ENCODE measurements at places on chromosomes 11 and 22.

DNA sequence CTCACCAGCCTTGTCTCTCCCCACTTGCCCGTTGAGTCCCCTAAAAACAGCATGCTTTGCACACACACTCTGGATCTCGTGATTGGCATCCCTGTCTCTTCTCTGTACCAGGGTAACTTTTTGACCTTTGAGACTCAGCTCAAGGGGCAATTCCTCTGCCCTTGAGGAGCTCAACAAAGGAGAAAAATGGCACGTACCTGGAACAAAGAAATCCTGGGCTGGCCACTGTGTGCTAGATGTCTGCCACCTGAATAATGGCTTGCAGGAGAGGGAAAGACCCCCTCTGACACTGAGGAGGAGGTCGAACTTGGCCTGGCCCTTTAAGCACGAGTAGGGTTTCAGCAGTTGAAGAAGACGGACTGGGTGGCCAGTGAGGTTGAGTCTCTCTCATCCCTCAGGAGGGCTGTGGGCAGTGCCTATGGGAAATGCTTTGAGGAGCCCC lies 5.8 kb downstream of the UBE2L3 start:
- no peak for DNase-seq

- DNase-seq, result no peak
These were observed 30.7 kb downstream of the LRFN4 start for GRCh38 chr11:66887526-66887925.

DNA sequence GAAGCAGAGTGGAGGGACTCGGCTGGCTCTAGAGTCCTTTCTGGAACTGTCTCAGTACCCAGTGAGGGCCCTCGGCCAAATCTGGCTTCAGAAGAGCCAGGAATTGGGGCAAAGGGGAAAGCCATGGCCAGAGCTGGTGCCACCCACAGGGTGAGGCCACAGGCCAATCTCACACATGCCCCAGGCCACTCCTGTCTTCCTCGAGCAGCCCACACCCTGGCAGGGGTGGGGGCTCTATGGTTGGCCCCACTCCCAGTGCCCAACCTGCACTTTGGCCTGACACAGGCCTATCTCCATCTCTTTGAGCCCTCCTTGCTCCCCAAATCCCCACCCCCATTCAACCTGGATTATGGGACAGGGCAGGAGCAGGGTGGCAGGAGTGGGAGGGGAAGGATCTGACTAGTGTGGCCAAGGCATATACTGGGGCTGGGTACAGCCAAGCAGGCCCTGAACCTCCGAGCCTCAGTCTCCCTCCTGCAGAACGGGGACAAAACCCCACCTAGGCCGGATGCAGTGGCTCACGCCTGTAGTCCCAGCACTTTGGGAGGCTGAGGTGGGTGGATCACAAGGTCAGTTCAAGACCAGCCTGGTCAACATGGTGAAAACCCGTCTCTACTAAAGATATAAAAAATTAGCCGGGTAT lies 6.9 kb downstream of the TST start:
- no peak for DNase-seq

GRCh38 chr11:32658639-32659406 lies 75.2 kb downstream of the EIF3M start:
- no peak for DNase-seq

- no peak for DNase-seq
These were observed 122.7 kb upstream of the TRPC6 start for GRCh38 chr11:101706541-101706940.

DNA sequence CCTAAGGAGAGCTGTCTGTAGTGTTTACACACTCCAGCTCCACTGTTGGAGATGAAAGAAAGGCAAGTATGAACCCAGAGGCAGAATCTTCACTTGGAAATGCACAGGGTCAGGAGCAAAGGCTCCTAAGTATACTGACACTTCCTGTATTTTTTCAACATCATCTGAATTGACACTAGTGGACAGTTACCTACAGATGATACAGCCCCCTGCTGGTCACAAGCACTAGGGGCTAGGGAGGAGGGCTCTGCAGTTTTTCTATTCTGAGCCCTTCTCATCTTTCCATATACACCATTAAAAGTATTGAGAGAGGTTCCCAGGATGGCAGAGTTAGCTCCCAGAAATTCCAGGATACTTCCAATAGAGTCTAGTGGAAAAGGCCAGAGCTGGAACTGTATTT lies 290.3 kb upstream of the API5 start:
- DNase-seq, result no peak

DNA sequence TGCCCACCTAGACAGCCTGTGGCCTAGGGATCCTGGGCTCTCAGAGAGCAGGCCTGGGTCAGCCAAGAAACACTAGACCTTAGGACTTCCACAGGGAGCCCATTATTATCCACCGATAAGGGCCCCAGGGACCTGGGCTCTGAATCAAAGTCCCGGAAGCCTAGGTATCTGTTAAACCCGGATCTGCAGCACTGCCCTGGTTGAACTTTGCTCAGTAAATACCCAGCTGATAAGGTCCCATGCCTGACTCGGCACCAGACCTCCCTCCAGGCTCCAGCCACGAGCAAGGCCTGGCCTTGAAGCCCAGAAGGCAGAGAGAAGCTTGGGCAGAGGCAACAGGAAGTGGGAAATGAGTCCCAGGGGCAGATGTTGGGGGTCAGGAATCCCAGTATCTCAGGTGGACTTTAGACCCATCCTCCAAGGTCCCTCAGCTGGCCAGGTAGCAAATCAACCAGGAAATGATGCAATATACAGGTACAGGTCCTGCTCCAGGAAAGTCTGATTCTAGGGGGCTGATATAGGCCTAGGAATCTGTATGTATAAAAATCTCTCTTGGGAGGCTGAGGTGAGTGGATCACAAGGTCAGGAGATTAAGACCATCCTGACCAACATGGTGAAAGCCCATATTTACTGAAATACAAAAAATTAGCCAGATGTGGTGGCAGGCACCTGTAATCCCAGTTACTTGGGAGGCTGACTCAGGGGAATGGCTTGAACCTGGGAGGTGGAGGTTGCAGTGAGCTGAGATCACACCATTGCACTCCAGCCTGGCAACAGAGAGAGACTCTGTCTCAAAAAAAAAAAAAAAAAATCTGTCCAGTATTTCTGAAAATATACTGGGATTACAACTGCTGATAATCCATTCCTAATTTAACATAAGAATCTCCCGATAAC lies 18.7 kb downstream of the POU2AF1 start:
- no peak for DNase-seq

- no peak for DNase-seq
These were observed 32.8 kb downstream of the ARHGAP20 start for GRCh38 chr11:110679323-110679975.

DNA sequence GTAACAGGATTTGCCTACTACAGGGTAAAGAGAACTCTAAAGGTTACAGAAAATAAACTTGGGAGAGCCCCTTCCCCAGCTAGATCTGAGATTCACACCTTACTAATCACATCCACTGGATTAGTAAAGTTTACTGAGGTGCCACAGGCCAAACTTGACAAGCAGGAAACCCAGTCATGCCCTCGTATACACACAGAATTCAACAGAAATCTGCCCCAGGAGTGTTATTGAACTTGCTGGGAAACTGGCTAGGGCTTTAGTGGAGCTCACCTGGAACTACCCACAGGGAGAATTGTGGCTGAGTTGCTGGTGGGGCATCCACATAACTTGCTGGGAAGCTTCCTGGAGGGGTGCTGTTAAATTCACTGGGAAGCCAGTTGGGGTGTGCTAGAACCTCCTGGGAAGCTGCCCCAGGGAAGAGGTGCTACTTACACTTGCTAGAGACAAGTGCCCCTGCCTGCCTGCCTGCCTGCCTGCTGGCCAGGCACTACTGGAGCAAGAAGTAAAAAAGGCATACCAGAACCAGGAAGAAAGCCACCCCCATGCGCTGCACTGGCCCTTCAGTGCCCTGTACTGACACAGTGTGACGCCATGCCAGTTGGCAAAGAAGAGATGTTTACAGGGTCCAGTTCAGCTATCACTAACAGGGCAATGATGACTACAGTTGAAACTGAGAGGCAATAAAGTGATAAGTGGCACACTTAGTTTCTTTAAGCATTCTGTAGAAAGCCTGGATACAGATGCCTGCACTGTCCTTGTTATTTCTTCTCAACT lies 106.5 kb downstream of the ALX4 start:
- no peak for DNase-seq

DNA sequence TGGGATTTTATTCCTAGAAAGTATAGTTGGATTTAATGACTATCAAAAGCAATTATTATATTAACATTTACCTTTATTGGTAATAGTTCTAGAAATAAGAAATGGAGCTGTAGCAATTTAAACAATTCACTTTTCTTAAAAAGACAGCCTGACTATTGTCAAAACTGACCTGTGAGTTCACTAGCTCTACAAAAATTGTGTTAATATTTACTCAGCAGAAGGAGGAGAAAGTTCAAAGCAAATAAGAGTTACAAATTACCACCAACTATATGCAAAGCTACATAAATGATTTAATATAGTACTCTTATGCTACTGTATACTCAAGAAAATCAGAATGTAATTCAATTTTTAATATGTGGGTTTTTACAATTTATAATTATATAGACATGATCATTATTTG lies 310.0 kb downstream of the DCDC1 start:
- no peak for DNase-seq

- no peak for DNase-seq
These were observed 528 bp downstream of the WEE1 start for GRCh38 chr11:9573775-9574621.

- no peak for DNase-seq
These were observed 42.3 kb downstream of the C11orf91 start for GRCh38 chr11:33658195-33658900.
